ENCODE measurements at places on chromosomes 1 and 21. TPM values are rescaled to one million over a fixed set of nuclear protein-coding genes. Genes with fewer than 3 reads are reported as not detected.

GRCh38 chr1:99503276-99503747 is 142.6 kb upstream of the PALMD start:
- no peaks in the 10 kb centered on the region for H3K4me1 ChIP-seq
- no peak overlapping the region for H3K27ac ChIP-seq
- no peaks in the 10 kb centered on the region for H3K36me3 ChIP-seq
- DNase-seq = no peak
- no peaks in the 10 kb centered on the region for H3K27me3 ChIP-seq

- no peaks in the 10 kb centered on the region for H3K36me3 ChIP-seq
- H3K4me1 ChIP-seq = peaks cover 49% of the 10 kb centered on the region
- peak overlapping the region; percentile 20 for H3K27ac ChIP-seq
- no peak for DNase-seq
- peak overlapping the region; percentile 83 for H3K4me3 ChIP-seq
These were observed 1.9 kb downstream of the DHRS3 start for GRCh38 chr1:12615865-12616708.

CHI3L2 gene
- 291 TPM for total RNA-seq

DNA sequence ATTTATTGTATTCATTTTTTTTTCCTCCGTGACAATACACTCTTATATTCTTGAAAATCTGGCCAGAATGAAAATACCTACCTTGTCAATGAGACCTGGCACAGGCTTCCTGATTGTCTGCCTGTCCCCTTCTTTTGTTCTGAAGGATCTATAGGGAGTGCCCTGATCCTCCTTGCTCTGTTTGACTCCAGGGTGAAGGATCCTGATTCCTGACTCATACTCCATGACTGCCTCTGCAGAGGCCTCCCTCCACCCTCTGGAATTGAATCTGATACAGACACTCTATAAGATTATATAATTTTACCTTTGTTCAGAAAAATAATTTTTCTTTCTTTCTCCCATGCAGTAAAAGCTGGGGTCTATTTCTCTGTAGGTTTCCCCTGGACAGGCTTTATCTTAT is 116.2 kb downstream of the HMCN1 start:
- H3K4me3 ChIP-seq = no peak overlapping the region
- H3K36me3 ChIP-seq = no peaks in the 10 kb centered on the region
- H3K27ac ChIP-seq = no peak overlapping the region
- H3K27me3 ChIP-seq = no peaks in the 10 kb centered on the region
- no peaks in the 10 kb centered on the region for H3K4me1 ChIP-seq
- no peak for DNase-seq

DNA sequence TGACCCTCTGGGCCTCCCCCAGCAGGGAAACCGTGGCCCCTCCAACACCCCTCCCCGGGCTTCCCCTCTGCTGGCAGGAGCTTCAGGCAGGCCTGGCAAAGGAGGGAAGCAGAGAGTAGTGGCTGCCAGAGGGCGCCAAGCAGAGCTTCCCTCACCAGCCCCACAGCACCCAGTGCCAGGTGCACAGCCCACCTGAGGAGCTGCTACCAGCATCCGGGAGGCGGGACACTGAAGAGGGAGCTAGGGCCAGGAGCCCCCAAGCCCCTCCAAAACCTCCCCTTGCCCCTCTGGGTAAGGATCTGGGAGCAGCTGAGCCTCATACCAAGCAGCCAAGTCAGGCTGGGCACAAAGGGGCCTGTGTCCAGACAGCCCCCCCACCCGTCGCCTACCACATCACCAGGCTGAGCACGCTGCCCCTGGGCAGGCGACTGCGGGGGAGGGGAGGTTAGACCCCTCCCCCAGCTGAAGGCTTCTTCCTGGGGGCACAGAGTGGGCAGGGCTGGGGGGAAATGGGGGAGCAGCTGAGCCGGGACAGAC is 19.6 kb downstream of the CCDC24 start:
- no peak for DNase-seq
- no peaks in the 10 kb centered on the region for H3K36me3 ChIP-seq
- no peak overlapping the region for H3K27ac ChIP-seq
- H3K4me3 ChIP-seq = no peak overlapping the region
- H3K27me3 ChIP-seq = no peaks in the 10 kb centered on the region

- H3K27me3 ChIP-seq = no peaks in the 10 kb centered on the region
- no peak overlapping the region for H3K27ac ChIP-seq
- H3K4me1 ChIP-seq = no peaks in the 10 kb centered on the region
- no peaks in the 10 kb centered on the region for H3K36me3 ChIP-seq
- H3K4me3 ChIP-seq = no peak overlapping the region
- DNase-seq = no peak
These were observed 27.2 kb downstream of the CCDC30 start for GRCh38 chr1:42490237-42490636.

DNA sequence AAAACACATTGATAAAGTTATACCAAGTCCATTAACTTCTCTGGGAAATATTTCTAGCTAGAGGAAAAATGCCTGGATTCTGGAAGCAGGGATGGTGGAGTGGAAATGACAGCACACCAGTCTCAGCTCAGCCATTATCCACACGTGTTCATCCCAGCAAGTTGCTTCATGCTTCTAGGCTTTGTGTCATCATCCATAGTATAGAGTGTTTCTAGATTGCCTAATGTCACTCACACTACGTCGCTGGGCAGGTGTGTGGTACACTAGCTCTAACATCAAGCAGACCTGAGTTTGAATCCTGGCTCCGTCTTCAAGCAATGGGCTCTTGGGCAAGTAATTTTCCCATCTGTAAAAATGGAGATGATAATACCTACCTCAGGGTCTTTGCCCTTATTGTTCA is 326.3 kb downstream of the PBX1 start:
- H3K4me1 ChIP-seq = no peaks in the 10 kb centered on the region
- no peak for DNase-seq
- H3K36me3 ChIP-seq = no peaks in the 10 kb centered on the region
- peak overlapping the region; percentile 11 for H3K27ac ChIP-seq

BTBD19 gene
- 0.42 TPM for total RNA-seq

DNA sequence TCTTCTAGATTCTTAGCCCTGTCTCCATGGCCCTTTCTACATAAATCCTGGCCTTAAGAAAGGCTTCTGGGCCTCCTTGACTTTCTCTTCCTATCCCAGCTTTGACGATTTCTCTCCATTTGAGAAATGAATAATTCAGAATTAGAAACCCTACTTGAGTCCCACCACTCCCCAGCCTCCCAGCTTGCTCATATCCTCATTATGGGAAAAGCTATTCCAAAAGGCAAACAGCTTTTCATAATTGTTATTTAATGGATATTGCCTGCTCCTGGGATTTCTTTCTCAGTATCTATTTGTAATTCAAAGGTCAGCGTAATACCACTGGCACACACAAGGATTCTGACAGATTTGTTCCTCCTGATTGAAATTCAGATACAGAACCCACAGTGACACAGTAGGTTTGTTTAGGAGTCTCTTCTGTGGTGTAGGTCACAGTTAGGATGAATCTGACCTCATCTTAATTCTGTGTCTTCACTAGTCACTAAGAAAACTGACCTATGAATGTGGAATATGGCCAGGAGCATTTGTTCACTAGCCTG is 121.3 kb downstream of the GRIK1 start:
- H3K27ac ChIP-seq = no peak overlapping the region
- H3K27me3 ChIP-seq = no peaks in the 10 kb centered on the region
- no peaks in the 10 kb centered on the region for H3K36me3 ChIP-seq
- no peaks in the 10 kb centered on the region for H3K4me1 ChIP-seq
- H3K4me3 ChIP-seq = no peak overlapping the region

DNA sequence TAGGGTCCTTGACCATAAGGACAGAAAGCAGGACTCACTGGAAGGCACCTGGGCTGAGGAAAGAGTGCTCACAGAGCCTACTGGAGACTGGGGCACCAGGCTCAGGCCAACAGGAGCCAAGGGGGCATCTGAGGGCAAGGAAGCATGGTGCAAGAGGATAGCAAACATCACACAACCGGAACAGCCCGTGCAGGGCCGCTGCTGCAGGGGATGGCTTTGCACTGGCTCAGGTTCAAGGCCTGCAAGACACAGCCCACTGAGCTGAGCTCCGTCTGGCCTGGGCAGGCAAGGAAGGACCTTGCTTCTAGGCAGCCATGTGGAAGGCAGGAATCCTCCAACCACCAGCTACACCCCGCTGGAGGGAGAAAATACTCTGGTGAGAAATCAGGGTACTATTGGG is 59.8 kb upstream of the KIF26B start:
- no peak overlapping the region for H3K4me3 ChIP-seq
- H3K4me1 ChIP-seq = no peaks in the 10 kb centered on the region
- no peak overlapping the region for H3K27ac ChIP-seq
- no peaks in the 10 kb centered on the region for H3K36me3 ChIP-seq
- no peak for DNase-seq

DNA sequence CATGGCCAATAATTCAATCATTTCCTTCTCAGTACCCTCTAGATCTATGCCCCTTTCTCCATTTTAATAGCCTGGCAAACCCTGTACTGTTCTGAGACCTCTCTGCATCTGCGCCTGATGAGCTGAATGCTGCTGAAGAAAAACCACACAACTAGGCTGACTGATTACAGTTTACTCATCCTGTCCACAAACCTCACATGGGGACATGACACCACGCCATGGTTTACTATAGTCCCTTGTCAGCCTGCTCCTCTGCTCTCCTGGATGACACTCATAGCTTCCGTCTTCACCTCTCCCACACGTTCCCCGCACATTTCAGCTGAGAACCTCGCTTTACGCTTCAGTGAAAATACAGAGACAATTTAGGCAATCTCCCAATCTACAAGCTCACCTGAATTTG is 59.7 kb downstream of the DESI2 start:
- H3K27ac ChIP-seq = no peak overlapping the region
- H3K4me1 ChIP-seq = no peaks in the 10 kb centered on the region
- no peak overlapping the region for H3K4me3 ChIP-seq
- H3K27me3 ChIP-seq = no peaks in the 10 kb centered on the region

GRCh38 chr1:85374160-85374559 is 90.8 kb downstream of the DDAH1 start:
- no peaks in the 10 kb centered on the region for H3K27me3 ChIP-seq
- no peaks in the 10 kb centered on the region for H3K4me1 ChIP-seq
- H3K36me3 ChIP-seq = no peaks in the 10 kb centered on the region
- DNase-seq = no peak
- no peak overlapping the region for H3K4me3 ChIP-seq

DNA sequence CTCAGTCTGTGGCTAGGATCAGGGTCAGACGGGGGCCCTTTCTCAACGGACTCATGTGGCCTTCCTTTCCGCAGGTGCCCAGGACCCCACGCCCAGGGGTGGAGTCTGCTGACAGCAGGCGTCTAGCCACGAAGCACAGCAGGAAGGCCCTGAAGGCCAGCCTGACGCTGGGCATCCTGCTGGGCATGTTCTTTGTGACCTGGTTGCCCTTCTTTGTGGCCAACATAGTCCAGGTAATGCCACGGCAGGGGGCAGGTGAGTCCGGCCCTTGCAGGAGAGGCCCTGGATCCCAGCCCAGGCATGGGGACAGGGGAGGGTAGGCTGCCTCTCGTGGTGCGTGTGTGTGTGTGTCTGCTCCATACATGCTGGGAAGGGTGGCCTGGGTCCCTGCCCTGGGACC is 13.8 kb downstream of the HTR6 start:
- no peaks in the 10 kb centered on the region for H3K4me1 ChIP-seq
- no peaks in the 10 kb centered on the region for H3K36me3 ChIP-seq
- H3K4me3 ChIP-seq = no peak overlapping the region
- no peak for DNase-seq
- no peak overlapping the region for H3K27ac ChIP-seq

AKNAD1 gene
- total RNA-seq = 0.14 TPM

GRCh38 chr1:205563927-205564441 is 59.5 kb downstream of the CDK18 start:
- H3K36me3 ChIP-seq = no peaks in the 10 kb centered on the region
- H3K27ac ChIP-seq = no peak overlapping the region
- H3K27me3 ChIP-seq = peaks cover 21% of the 10 kb centered on the region
- no peaks in the 10 kb centered on the region for H3K4me1 ChIP-seq

- no peaks in the 10 kb centered on the region for H3K27me3 ChIP-seq
- peak within 1 kb of the TSS; percentile 97 for H3K27ac ChIP-seq
- DNase-seq = no peak
These were observed at the start of gene RCSD1 for GRCh38 chr1:167629681-167630567. RCSD1 (plus strand) TSS chr1:167630232; CDS start chr1:167630424, 192 bp downstream.

SLC22A15 gene
- total RNA-seq = 0.52 TPM

DNA sequence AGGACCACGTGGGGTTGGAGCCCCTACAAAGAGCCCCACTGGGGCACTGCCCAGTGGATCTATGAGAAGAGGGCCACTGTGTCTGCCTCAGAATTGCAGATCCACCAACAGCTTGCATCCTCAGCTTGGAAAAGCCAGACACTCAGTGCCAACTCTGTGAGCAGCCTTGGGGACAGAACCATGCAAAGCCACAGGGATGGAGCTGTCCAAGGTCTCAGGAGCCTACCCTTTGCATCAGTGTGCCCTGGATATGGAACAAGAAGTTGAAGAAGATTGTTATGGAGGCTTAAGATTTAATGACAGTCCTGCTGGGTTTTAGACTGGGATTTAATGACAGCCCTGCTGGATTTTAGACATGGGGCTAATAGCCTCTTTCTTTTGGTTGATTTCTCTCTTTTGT is 1670.9 kb downstream of the PLA2G4A start:
- H3K4me3 ChIP-seq = no peak overlapping the region
- DNase-seq = no peak
- no peak overlapping the region for H3K27ac ChIP-seq
- no peaks in the 10 kb centered on the region for H3K36me3 ChIP-seq

DNA sequence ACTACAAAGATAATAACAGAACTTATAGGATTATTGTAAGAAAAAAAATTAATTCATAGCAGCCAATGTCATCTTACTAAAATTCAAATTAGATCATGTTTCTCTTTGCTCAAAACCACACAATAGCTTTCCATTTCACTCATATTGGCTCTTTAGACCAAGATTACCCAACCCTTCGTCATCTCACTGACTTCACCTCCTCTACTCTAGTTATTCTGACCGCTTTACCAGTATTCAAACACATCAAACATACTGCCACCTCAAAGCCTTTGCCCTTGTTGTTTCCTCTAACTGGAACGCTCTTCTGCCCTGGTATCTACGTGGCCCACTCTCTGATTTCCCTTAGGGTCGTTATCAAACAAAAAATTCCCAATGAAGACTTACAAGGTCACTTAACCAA is 1.7 kb downstream of the ANGPTL3 start:
- H3K27me3 ChIP-seq = no peaks in the 10 kb centered on the region
- H3K4me3 ChIP-seq = no peak overlapping the region
- no peaks in the 10 kb centered on the region for H3K36me3 ChIP-seq
- H3K4me1 ChIP-seq = no peaks in the 10 kb centered on the region
- H3K27ac ChIP-seq = no peak overlapping the region

DNA sequence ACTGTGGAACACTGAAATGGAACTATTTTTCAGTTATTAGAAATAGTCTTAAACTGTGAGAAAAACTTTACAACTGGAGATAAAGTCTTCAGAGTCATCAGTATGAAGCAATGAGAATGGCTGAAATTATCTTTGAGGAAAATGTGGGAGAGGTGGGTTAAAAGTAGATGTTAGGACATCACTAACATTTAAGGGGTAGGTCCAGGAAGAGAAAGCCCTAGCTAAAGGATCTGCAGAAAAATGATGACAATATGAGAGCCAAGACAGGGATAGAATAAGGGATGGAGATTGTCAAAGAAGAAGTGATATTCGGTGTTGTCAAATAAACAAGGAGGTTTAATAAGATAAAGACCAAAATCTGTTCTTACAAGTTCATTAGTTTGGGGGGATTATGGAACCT is 123.3 kb upstream of the GPR52 start:
- no peak overlapping the region for H3K4me3 ChIP-seq
- H3K27me3 ChIP-seq = no peaks in the 10 kb centered on the region
- H3K4me1 ChIP-seq = no peaks in the 10 kb centered on the region
- no peak for DNase-seq
- H3K27ac ChIP-seq = no peak overlapping the region

- H3K27ac ChIP-seq = no peak overlapping the region
- no peaks in the 10 kb centered on the region for H3K4me1 ChIP-seq
- H3K27me3 ChIP-seq = no peaks in the 10 kb centered on the region
- no peaks in the 10 kb centered on the region for H3K36me3 ChIP-seq
- no peak overlapping the region for H3K4me3 ChIP-seq
These were observed 732.3 kb downstream of the NCAM2 start for GRCh38 chr21:21730512-21730911.

- H3K36me3 ChIP-seq = no peaks in the 10 kb centered on the region
- no peak overlapping the region for H3K27ac ChIP-seq
- H3K4me3 ChIP-seq = no peak overlapping the region
These were observed 80.9 kb downstream of the TLR5 start for GRCh38 chr1:223062177-223062576.

Measured in thymus (tissue), 14 donors.